Peyer's patch (tissue), 4 donors: ENCODE measurements at places on chromosomes 7 and 10. TPM values are rescaled to one million over a fixed set of nuclear protein-coding genes. Genes with fewer than 3 reads are reported as not detected.

The RFC2 gene
- total RNA-seq, result 23.1 TPM

DNA sequence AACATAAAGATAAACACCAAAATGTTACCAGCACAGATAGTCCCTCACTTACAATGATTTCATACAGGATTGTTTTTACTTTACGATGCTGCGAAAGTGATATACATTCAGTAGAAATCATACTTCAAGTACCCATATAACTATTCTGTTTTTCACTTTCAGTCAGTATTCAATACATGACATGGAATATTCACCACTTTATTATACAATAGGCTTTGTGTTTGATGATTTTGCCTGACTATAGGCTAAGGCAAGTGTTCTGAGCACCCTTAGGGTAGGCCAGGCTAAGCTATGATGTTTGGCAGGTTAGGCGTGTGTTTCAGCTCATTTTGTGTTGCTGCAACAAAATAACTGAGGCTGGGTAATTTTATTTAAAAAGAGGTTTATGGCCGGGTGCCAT is 155.0 kb downstream of the RTKN2 start:
- H3K27ac ChIP-seq, result no peak overlapping the region
- no peaks in the 10 kb centered on the region for H3K36me3 ChIP-seq
- no peak overlapping the region for H3K4me3 ChIP-seq
- H3K27me3 ChIP-seq, result no peaks in the 10 kb centered on the region
- H3K4me1 ChIP-seq, result peaks cover 7% of the 10 kb centered on the region

The CROT gene
- 74.9 TPM for total RNA-seq

DNA sequence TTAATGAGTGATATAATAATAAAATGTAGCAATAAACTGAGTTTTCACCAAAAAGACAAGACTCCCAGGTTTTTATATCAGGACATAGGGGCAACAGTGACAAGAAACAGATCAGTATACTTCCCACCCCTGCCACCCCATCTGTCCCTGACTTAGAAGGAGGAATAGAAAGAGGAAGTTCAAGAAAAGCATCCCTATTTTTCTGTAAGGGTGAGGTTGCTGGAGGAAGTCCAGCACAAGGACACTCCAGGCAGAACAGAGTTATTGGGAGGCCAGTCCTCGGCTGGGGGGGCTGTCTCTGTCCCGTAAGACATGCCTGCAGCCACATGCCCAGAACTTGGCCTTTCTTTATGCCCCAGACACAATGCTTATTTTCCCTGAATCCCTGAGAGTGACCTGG is 16.5 kb upstream of the TLX1 start:
- H3K4me3 ChIP-seq, result no peak overlapping the region
- H3K27me3 ChIP-seq, result peaks cover 4% of the 10 kb centered on the region
- no peaks in the 10 kb centered on the region for H3K36me3 ChIP-seq
- H3K27ac ChIP-seq, result no peak overlapping the region
- DNase-seq, result no peak

DNA sequence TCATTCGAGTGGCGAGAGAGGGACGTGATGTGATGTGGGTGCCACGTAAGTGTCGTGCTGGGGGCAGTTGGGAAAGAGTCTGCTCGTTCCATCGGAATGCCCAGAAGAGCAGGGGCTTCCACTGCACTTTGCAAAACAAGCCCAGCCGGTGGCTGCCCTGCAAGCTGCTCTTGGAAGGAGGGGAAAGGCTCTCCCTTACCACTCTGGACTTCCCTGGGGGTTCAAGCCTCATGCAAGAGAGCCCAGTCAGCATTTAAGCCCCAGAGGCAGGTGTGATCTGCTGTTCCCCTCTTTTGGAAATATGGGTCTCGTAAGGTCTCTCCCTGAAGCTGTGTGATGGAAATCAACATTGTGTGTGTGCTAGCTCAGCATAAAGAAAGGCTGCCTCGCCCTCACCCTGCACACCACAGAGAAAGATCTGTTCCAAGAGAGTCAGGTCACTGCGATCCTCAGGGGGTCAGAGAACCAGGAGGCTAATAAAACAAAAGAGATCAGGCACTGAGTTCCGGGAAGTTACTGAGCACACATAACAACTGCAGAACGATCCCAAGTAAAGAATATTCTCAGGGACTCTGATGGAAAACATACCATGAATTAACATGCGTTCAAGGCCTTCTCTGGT is 212.5 kb downstream of the ADAM12 start:
- no peak overlapping the region for H3K27ac ChIP-seq
- no peaks in the 10 kb centered on the region for H3K4me1 ChIP-seq
- H3K4me3 ChIP-seq, result no peak overlapping the region
- no peaks in the 10 kb centered on the region for H3K36me3 ChIP-seq
- DNase-seq, result no peak
- H3K27me3 ChIP-seq, result no peaks in the 10 kb centered on the region

GRCh38 chr7:32318300-32319011 is 171.7 kb downstream of the LSM5 start:
- no peaks in the 10 kb centered on the region for H3K36me3 ChIP-seq
- no peak for DNase-seq
- no peak overlapping the region for H3K4me3 ChIP-seq
- no peaks in the 10 kb centered on the region for H3K27me3 ChIP-seq
- no peak overlapping the region for H3K27ac ChIP-seq

DNA sequence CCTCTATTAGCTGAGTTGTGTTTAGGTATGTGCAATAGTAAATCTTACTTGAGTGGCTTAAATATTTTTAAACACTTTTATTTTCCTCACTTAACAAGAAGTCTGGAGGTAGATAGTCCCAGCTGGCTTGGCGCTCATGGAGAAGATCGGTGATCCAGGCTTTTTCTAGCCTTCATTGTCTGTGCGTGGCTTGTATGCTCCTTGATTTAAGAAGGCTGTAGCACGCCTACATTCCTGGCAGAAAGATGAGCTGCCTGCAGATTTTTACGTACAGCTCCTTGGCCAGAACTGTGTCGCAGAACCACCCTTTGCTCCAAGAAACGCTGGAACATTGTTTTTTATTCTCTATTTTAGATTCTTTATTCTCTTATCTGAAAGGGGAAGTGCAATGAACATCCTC is 284.1 kb downstream of the KIF20B start:
- no peaks in the 10 kb centered on the region for H3K27me3 ChIP-seq
- H3K4me1 ChIP-seq, result no peaks in the 10 kb centered on the region
- no peak for DNase-seq
- H3K36me3 ChIP-seq, result no peaks in the 10 kb centered on the region
- H3K4me3 ChIP-seq, result no peak overlapping the region

The GPR37 gene
- 0.53 TPM for total RNA-seq

The DKK1 gene
- total RNA-seq, result not detected

The COL28A1 gene
- 5.8 TPM for total RNA-seq

GRCh38 chr10:80137920-80138319 is 5.4 kb downstream of the PLAC9 start:
- peak overlapping the region; percentile 51 for H3K27ac ChIP-seq
- H3K36me3 ChIP-seq, result no peaks in the 10 kb centered on the region
- peaks cover 5% of the 10 kb centered on the region for H3K27me3 ChIP-seq
- no peaks in the 10 kb centered on the region for H3K4me1 ChIP-seq
- DNase-seq, result no peak

DNA sequence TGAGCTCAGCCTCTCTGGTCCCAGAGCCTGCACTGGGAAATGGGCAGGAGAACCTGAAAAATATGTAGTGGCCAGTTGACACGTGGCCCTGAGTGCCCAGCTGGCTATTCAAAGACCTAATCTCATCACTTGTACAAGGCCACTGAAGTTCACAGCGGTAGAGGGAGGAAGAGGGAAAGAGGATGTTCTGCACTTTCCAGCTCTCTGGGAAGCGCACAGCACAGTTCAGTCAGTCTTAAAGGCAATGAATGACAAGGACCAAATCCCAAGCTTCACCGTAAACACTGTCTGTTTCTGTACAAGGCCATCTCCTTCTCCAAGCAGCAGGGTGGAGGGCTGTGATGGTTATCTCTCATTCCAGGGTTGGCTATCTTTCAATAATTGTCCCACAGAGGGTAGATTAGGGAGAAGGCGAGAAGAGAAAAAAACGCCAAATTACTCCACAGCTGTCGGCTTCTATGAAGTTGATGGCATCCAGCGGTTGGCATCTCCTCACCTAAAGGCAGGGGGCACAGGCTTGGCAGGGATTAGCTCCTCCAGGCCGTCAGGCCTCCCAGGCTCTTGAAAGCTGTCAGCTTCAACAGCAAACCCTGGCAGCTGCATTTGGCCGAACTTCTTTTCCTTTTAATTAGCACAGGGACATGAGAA is 10.6 kb downstream of the SFMBT2 start:
- H3K27me3 ChIP-seq, result no peaks in the 10 kb centered on the region
- DNase-seq, result no peak
- H3K4me1 ChIP-seq, result no peaks in the 10 kb centered on the region
- no peak overlapping the region for H3K4me3 ChIP-seq

DNA sequence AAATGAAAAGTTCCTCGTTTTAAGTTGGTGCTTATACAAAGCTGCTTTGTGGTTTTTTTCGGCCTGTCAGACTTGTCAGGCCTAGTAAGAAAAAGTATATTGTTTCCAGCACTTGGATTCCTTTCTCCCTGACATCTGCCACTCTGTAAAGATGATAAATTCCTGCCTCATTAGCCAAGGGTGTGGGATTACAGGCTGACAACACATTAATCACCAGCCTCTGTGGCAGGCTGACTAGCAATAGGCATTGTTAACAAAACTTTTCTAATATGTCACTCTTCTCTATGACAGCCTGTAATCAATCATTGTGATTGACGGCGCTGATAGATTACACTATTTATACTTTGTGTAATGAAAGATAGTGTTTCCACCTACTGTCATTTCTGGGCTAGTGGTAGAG is 682.5 kb downstream of the LRMDA start:
- H3K36me3 ChIP-seq, result no peaks in the 10 kb centered on the region
- no peaks in the 10 kb centered on the region for H3K4me1 ChIP-seq
- no peaks in the 10 kb centered on the region for H3K27me3 ChIP-seq
- no peak for DNase-seq
- no peak overlapping the region for H3K27ac ChIP-seq
- no peak overlapping the region for H3K4me3 ChIP-seq

The SFXN3 gene
- 455 TPM for total RNA-seq

GRCh38 chr10:117239721-117240620 is 943 bp upstream of the SLC18A2 start:
- H3K4me3 ChIP-seq, result no peak overlapping the region
- no peaks in the 10 kb centered on the region for H3K4me1 ChIP-seq
- no peaks in the 10 kb centered on the region for H3K27me3 ChIP-seq

The IRF5 gene
- 21.5 TPM for total RNA-seq

The ZNF775 gene
- 1.7 TPM for total RNA-seq

The FAM13C gene
- total RNA-seq, result 8.6 TPM

The TEX47 gene
- total RNA-seq, result not detected

- no peaks in the 10 kb centered on the region for H3K27me3 ChIP-seq
- no peaks in the 10 kb centered on the region for H3K36me3 ChIP-seq
- no peaks in the 10 kb centered on the region for H3K4me1 ChIP-seq
- H3K4me3 ChIP-seq, result no peak overlapping the region
These were observed 33.2 kb upstream of the CALU start for GRCh38 chr7:128705891-128706333.

GRCh38 chr7:113199841-113200240 is 81.5 kb upstream of the SMIM30 start:
- no peak overlapping the region for H3K4me3 ChIP-seq
- DNase-seq, result no peak
- no peak overlapping the region for H3K27ac ChIP-seq
- no peaks in the 10 kb centered on the region for H3K27me3 ChIP-seq

- H3K4me1 ChIP-seq, result no peaks in the 10 kb centered on the region
- no peak for DNase-seq
- H3K36me3 ChIP-seq, result no peaks in the 10 kb centered on the region
- H3K4me3 ChIP-seq, result no peak overlapping the region
- H3K27ac ChIP-seq, result no peak overlapping the region
These were observed 494.0 kb upstream of the POT1 start for GRCh38 chr7:125423458-125424155.

The SMKR1 gene
- not detected for total RNA-seq

The TMEM213 gene
- total RNA-seq, result not detected

DNA sequence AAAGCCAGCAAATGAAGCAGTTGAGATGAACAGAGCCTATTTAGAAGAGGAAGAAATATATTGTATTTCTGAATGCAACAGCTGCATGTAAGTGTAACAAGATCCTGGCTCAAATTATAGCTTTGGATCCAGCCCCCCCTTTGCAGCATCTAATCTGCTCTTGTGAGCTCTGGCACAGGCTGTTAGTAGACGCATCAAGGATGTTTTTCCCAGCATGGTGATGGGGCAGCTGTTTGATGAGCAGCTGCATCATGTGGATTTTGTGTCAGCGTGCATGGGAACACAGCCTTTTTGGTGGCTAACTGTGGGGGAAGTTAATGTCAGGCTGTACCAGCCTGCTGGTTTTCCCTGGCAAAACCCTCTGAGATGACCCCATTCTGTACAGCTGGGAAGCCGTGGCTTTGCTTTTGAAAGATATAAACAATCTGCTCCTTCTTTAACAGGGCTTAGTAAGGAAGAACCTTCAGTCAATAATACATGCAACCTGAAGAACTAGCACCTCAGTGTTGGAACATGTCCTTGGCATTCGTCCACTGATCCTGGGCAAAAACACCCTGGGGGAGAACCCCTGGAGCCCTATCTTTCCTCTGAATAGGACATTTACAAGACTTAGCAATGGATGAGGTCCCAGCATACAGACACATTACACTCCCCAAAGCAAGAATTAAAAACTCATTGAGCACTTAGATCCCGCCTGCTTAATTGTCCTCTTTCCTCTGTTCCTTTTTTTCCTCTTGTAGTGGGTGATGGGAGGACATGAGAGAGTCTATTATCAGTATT is 70.6 kb downstream of the NPS start:
- no peaks in the 10 kb centered on the region for H3K27me3 ChIP-seq
- no peak overlapping the region for H3K4me3 ChIP-seq
- no peaks in the 10 kb centered on the region for H3K4me1 ChIP-seq
- no peak for DNase-seq
- H3K36me3 ChIP-seq, result no peaks in the 10 kb centered on the region

The CNNM2 gene
- total RNA-seq, result 20.4 TPM

DNA sequence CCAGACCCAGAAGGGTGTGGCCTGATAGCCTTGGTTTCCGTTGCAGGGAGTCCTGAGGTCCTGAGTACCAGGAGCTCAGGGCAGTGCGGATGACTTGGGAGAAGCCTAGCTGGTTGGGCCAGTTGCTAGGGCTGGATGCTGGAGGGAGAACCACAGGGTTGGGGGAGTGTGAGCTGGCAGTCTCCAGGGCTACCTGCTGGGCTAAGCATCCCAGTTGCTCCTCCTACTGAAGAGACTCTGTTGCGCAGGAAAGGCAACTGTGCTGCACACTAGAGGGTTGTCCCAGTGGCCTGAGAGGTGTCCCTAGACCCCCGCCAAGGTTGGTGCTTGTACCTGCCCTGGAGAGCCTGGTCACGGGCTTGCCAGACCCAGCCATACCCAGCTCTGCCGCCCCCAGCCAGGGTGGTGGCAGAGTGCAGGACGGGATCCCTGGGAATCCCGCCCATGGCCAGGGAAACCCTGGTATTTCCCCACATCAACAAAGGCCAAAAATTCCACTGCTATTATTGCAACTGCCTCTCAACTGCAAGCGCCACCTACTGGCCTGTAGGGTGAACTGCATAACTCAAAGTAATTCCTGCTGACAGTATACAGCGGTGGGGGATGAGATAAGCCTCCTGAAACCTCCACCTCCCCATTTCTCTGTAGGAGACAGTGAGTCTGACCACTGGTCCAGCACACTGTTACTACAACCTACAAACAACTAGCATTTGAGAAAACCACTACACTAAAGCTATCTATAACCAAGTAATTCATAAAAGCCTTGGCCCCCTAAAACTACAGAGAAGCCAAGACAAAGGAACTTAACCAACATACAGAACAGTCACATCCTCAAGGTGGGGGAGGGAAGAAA is 67.6 kb upstream of the DDC start:
- H3K36me3 ChIP-seq, result no peaks in the 10 kb centered on the region
- no peaks in the 10 kb centered on the region for H3K4me1 ChIP-seq
- H3K4me3 ChIP-seq, result no peak overlapping the region
- no peak overlapping the region for H3K27ac ChIP-seq

GRCh38 chr7:95875519-95875918 is 103.2 kb downstream of the DYNC1I1 start:
- DNase-seq, result no peak
- H3K36me3 ChIP-seq, result no peaks in the 10 kb centered on the region
- no peak overlapping the region for H3K27ac ChIP-seq
- H3K4me3 ChIP-seq, result no peak overlapping the region
- H3K27me3 ChIP-seq, result no peaks in the 10 kb centered on the region

The FAM237B gene
- total RNA-seq, result not detected
